Lung (tissue), 17 donors: ENCODE measurements at places on chromosomes 3 and 15.

DNA sequence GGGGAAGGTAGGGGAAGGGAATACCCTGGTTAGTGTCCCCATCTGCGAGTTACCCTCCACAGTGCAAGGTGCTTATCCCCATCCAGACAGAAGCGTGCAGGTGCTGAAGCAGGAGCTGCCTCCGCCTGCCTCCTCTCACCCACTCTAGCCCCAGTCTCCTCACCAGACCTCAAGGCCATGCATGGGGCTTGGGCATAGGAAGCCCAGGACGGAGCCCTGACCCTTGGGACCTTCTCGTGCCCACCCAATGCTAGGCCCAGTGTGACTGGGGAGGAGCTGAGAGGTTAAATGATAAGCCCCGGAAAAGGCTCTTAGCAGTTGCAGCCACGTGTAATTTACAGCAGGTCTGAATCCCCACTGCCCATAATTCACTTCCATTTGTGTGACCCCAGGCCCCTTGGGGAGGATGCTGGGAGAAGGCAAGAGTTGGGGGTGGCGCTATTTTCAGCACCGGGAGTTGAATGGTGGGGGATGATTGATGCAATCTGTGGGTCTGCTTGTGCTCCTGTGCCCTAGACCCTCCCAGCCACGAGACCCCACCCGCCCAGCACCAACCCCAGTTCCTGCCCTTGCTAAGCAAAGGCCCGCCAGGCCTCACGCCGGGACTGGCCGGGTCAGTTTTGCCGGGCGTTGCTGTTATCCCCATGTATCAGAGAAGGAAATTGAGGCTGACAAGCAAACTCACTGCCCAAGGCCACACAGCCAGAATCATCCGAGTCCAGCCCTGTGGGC is 14.5 kb upstream of the PLXND1 start:
- DNase-seq = no peak

DNA sequence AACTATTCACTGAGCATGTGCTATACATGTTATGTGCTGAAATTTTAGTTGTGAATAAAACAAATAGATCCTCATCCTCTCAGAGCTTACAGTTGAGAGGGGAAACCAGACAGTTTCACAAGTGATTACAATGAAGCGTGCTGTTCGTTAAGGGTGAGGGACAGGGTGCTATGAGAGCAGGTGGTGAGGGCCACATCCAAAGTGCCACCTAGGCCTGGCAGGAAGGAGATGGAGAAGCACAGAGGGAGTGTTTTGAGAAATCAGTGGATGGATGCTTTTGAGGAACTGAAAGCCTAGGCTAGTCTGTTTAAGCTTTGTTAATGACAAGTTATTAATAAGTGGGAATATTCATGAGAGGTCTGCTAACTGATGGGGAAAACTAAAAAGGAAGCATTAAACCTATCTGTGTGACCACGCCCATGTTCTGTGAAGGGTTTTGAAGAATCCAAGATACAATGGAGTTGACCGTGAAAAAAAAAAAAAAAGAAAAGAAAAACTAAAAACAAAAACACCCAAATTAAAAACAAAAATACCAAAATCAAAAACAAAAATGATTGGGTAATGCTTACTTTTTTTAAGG is 7.3 kb downstream of the MCTP2 start:
- no peak for DNase-seq

DNA sequence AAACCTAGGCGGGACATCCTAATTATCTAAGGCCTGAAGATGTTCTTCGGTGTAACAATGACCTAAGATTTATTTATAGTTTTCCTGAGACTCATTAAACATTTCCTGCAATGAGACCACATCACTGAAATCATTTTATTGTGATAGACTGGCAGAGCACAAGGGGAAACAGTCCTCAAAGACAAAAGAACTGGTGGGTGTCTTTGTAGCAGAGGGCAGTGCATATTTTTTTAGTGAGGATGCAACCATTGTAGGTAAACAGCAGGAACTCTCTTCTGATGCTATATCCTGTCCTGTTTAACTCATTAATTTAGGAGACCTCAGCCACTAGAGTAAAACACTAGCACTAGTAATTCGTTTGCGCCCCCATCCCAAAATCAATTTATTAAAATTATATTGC is 100.0 kb downstream of the MAGI1 start:
- DNase-seq = no peak

- no peak for DNase-seq
Measured at GRCh38 chr3:171840811-171841619, 2.1 kb upstream of the TMEM212 start.

- no peak for DNase-seq
Measured at GRCh38 chr3:131285456-131285855, 96.1 kb upstream of the NUDT16 start.

- DNase-seq = no peak
Measured at GRCh38 chr3:108620250-108620649, 30.7 kb downstream of the DZIP3 start.

DNA sequence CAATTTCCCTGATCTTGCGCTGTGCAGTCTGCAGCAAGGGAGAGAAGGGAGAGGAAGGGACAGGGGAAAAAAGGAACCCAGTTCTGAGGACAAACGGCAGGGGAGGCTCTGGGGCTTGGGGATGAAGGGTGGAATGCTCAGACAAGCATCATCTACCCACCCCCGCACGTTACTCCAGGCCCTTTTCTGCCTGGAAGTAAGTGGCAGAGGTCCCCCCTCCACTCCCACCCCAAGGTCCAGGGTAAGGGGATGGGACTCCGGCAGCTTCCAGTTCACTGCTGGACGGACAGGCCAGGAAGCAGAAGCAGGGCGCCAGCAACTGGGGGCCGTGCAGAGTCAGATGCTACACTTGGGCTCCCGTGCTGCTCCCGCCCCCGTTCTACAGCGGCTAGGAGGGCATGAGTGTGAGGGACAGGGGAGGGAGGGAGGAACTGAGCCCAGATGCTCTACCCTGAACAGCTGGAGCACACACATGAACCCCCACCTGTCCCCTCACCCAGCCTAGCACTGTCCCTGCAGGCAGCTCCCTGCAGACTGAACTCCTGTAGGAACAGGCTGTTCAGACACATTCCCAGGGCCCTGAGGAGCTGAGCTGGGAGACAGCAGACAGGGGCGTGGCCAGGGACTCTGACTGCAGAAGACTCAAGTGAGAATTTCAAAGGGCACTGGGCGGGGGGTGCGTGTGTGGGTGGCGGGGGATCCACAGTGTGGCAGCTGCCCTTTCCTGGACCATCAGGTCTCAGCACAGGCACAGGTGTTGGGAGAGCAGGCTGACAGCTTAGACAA is 59.7 kb downstream of the SENP2 start:
- DNase-seq = no peak
